ENCODE measurements at places on chromosomes 1 and 21.

- DNase-seq: peak; percentile 70
Measured at GRCh38 chr1:115325874-115326273, 12.2 kb downstream of the NGF start.

DNA sequence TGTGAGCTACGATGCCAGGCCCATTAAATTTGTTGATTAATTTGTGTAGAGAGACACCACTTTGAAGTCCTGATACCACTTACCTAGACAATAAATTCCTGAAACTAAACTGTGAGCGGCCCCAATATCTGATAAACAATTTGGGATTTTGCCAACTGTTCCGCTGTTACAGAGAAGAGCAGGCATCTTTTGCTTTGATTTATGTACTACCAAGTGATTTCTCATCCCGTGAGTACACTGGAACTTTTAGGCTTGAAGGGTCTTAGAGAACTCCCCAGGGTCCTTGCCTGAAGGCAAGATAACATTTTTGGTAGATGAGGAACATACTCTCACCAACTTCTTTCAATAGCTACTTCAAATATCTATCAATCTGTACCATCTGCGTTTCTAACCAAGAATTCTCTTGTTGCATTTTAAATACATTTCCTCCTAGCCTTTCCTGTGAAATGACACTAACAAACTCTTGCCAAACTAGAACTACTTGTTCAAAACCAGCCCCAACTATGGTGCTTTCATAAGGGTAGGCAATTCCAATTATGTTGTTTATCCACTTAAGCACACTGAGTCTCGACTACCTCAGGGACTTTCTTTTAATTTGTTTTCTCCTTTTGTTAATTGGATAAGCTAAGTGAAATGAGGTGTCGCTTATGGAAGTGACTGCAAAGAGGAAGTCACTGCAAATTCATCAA lies 23.2 kb upstream of the SLC30A1 start:
- DNase-seq: no peak

DNA sequence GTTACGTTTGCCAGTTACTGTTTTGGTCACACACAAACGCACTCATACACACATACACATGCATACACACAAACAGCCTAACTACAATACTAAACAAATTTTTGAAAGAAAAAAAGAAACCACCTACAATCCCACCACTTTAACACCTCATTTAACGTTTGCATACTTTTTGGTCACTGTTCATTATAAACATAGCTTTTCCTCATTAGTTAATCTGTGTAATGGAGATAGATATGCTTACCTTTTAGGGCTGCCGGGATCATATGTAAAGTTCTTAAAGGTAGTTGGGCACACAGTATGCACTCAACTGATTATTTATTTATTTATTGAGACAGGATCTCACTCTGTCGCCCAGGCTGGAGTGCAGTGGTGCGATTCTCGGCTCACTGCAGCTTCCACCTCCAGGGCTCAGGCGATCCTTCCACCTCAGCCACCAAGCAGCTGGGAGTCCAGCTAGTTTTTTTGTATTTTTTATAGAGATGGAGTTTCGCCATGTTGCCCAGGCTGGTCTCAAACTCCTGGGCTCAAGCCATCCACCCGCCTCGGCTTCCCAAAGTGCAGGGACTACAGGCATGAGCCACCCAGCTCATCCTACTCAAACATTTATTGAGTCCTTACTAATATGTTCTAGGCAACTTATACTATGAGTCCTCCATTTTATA lies 677 bp upstream of the BCL10 start:
- DNase-seq: no peak

DNA sequence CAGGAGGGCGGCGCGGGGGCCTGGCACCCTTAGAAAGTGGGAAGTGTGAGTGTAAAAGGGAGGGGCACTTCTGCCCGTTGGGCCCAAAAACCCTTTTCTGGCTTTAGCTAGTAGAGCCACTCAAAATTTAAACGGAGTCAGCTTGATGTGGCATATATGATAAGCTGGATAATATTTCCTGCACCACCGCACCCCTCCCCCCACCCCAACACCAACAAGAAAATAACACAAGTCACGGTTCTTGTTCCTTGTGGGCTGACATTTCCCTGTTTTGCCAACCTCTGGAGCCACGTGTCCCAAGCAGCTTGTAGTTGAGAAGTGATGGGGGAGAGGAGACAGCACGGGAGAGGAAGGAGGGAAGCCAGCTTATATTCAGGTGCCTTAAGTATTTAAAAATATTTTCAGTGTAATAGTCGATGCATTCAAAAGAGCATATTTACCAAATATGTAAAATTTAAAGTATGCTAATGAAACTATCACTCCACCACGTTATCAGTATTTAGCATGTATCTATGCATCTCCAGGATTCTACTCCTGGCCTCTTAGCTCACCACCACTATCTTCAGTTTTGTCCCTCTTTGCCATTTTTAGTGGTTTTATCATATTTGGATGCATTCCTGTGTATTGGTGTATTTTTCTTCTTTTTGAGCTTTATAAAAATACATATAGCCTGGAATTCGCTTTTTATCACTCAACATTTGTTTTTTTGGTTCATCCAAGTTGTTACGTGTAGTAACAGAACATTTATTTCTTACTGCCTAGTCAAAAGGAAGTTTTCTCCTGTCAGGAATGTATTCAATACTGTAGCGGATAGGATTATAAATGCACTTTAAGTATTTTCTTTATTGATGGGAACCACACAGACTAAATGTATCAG lies 773 bp upstream of the DDX59 start:
- peak; percentile 71 for DNase-seq

DNA sequence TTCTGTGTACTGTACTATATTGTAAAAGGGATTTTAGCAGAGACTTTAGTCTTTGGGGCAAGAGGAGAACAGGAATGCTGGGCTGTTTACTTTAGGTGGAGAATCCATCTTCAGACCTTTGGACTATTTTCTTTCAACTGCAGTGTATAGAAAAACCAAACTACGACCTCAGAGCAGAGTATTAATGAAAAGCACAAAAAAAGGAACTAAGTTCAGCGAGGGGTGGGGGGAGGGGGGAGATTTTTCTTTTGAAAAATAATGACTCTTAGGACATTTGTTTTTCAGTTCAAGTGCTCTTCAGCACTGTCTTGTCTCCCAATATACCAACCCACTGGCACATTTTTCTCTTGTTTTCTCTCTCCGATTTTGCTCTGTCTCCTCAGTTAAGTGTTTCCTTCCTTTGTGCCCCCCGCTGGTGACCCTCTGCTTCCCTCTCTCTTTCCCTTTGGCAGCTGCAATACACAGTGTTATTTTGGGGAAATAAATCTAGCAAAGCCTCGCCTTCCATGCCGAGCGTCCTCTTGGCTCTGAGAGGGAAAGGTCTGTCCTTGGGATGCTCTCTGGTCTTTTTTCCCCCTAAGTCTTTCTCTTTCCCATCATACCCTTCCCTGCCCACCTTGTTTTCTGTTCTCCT lies 44.8 kb downstream of the ACP6 start:
- DNase-seq: no peak

DNA sequence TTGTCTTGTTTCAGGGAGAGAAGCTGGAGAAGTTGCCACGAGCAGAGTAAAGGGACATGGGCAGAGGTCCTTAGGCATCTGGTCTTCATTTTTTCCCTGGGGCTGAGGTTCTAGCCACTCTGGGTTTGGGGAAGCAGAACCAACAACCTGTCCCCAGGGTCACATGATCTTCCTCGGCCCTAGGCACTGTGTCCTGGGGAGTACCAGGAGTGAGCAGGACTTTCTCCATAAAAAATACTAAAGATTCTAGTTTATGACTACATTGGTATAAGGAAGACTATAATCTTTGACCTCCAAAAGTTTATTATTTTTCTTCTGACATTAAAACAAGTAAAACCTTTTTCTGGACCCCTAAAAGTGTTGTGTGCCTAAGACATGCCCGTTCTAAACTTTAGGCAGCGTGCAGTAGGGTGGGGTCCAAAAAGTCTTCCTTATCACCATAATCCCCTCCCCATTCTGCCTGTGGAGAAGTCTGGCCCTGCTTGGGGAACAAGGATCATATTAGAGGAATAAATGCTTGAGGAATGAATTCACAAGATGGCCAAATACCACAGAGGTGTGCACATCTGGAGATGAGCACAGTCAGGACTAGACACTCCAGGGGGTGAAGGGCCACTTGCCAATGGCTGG lies 19.3 kb upstream of the IGSF3 start:
- DNase-seq: no peak

DNA sequence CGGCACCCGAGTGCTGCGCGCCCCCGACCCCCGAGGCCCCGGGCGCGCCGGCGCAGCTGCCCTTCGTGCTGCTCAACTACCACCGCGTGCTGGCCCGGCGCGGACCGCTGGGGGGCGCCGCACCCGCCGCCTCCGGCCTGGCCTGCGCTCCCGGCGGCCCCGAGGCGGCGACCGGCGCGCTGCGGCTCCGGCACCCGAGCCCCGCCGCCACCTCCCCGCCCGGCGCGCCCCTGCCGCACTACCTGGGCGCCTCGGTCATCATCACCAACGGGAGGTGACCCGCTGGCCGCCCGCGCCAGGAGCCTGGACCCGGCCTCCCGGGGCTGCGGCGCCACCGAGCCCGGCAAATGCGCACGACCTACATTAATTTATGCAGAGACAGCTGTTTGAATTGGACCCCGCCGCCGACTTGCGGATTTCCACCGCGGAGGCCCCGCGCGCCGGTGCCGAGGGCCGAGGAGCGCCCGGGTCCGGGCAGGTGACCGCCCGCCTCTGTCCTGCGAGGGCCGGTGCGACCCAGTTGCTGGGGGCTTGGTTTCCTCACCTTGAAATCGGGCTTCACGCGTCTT lies 49.0 kb downstream of the SIM2 start:
- DNase-seq: peak; percentile 59

DNA sequence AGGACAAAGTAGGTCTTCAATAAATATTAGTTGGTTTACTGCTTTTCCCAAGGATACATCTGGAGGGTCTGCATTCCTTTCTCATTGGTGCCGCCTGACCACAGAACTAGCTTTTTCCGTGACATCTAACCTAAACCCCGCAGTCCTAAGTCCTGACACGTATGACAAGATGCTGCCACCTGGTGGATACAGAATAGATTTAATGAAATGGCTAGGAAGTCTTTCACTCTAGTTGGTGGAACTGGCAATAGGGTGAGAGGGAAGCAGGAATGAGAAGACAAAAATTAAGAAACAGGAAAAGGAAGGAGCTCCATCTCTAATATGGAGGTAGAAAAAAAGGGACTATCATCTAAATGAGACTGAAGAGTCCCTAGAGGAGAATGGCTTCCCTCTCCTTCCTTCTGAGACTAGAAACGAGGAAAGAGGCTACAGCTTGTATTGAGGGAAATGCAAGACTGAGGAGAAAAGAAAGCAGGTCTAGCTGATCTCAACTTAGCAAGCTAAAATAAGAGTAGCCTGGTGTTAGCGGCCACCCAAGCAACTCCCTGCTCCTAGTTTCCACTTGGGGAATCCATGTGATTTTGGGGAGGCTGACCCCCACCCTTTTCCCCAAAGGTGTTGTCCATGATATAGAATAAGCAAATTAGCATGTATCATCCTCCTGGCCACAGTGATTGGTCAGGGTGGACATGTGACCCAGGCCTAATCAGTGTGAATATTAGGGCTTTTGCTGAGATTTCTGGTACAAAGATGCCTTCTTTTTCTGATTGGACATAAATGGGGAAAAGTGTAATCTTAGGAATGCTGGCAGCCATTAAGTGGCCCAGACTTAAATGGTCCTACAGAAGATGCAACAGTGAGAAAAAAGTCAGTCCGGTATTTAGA lies 5.9 kb downstream of the RFX5 start:
- peak; percentile 83 for DNase-seq

- no peak for DNase-seq
Measured at GRCh38 chr1:109138358-109138757, 24.4 kb downstream of the ELAPOR1 start.

DNA sequence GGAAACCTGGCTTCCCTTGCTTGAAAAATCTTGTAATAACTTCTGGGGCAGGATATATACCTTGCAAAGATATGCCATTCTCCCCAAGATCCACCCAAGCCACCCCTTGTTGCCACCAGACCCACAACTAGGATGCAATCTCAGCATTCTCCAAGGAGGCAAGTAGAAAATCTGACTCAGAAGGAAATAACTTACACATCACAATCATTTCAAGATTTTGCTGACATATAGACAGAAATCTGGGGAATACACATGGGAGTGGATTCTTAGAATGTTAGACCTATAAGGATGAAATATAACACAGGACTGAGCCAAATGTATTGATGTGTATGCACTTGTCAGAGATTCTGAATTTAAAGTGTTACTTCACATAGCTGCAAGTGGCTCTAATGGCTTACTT lies 14.8 kb upstream of the ZDHHC18 start:
- peak; percentile 45 for DNase-seq

- peak; percentile 88 for DNase-seq
Measured at GRCh38 chr1:17569200-17570139, 30.0 kb downstream of the ARHGEF10L start.
